Stimulated activated CD4-positive, alpha-beta T cell treated with anti-CD3 and anti-CD28 coated beads, Interleukin-1b, Interleukin-23, amount 100 ng/mL, for 4 hours (primary cell): ENCODE measurements at places on chromosomes 6 and 20.

DNA sequence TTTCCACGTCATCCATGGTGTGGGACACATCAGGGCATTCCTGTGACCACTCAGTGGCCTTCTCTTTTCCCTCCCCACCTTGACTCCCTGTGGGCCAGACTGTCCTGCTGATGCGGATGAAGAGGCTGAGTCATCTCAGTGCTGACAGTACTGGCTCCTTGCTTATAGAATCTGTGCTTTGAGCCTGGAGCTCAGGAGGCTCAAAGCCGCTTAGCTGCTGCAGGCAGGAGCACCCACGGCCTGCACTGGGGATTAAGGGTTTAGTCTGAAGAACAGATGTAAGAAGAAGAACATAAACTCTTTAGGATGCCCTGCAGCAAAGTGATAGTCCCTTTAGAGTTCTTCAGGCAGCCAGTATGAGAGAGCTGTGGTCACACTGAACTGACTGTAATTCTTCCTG lies 642.0 kb upstream of the CHD6 start:
- no peak for DNase-seq

GRCh38 chr6:159121486-159121885 lies 47.7 kb upstream of the FNDC1 start:
- DNase-seq, result no peak

DNA sequence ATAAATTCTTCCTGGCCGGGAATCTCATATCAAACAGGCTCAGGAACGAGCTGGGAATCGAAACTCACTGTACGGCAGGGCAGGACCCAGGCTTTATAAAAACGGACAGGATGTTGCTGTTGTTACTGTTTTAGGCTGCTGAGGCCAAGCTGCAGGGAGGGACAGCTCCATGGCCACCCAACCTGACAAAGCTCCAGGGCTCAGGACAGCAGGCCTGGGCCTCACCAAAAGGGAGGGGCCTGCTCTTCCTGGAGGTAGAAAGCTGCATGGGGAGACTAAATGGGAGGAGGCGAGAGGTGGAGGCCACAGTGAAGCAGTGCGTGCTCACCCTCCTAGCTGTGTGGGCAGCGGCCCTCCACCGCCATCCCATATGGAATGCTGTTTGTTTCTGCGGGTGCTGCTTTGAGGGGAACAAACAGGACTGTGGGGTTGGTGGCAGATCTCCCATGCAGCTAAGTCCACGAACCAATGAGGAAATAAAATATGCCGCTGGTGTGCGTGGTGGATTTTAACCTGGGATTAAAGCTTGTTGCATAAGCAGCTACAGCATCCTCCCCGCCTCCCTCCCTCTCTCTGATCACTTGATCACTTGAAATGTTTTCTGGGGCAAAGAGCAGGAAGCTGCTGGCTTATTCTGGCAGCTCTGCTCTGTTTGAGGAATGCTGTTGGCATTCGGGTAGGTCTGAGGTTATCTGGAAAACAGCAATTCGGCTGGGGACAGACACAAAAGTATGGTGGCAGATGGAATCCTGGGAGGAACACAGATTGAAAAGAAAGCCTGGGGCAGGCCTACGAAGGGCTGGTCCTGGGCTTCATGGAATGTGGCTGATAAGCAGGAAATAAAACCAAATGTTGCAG lies 2.4 kb upstream of the ZMYND8 start:
- no peak for DNase-seq

DNA sequence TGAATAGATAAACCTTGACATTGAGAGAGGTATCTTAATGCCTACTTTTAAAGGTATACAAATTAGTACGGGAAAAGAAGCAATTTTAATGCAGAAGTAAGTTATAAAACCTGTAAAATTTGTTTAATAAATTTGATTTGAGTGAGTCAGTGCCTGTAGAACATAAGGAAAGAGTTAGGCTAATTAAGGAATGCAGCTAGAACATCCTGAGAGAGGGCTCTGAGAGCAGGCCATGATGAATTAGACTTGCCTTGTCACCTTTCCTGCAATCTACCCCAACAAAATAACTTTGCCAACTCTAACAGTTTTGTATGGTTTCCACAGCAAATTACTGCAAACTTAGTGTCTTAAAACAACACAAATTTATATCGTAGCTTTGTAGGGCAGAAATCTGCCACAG lies 700.8 kb downstream of the RFPL4B start:
- DNase-seq, result no peak

GRCh38 chr20:47663354-47664067 lies 121.8 kb downstream of the SULF2 start:
- peak; percentile 59 for DNase-seq

DNA sequence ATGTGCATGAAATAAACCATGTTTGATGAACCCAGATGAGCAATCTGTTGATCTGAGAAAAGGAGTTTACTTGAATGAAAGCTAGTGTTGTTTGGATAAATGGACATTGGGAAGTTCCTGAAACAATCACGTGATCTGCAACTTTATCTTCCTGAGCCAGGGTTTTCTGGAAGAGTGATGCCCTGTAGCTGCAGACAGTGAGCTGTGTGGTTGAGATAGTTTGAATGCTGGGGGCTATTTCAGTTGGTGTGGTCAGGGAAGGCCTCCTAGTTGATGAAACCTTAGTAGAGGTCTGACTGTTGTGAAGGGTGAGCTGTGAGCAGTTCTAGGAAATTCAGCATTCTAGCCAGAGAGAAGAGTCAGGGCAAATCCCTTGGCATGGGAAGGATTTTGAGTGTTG lies 643.7 kb downstream of the UTRN start:
- no peak for DNase-seq

- DNase-seq, result peak; percentile 60
These were observed 7.3 kb downstream of the DNTTIP1 start for GRCh38 chr20:45798935-45799642.

- no peak for DNase-seq
These were observed 36.8 kb downstream of the NCR2 start for GRCh38 chr6:41371992-41372831.

DNA sequence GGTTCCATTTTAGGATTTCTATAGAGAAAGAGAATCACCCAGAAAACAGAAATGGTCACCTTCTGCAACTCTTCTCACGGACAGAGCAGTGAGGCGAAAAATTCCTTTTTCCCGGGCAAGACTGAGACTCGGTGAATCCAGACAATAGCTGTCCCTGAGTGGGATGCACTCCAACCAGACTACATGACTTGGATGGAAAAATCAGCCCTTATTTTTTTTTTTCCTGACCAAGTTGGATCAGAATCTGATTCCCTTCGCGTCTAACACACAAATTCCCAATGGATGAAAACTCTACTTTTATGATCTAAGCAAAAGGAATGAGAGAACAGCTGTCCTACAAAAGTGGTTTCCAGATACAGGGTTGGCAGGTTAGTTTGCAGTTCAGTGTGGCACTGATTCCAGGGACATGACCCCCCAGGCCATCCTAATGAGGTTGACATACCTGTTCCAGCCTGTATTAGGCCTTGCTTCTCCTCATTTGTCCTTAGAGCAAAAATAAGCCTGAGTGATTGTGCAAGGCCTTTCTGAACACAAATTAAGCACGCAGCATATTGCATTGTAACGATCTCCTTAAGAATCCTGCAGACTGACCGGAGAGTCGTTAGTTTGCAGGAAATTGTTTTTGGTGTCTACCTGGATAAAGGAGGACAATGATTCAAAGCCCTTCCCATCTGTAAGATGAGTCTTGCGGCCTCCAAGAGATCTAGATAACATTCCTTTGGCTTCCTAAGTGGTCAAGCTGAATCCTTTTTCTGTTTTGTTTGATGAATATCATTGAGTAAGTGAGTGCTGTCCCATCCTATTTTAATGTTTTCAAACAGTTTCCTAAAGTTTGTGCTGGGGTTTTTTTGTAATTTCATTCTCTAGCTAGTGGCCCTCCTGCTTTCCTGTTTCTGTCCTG lies 1.5 kb upstream of the NEDD9 start:
- no peak for DNase-seq

- no peak for DNase-seq
These were observed 231.5 kb upstream of the BTBD3 start for GRCh38 chr20:11686195-11686594.

- DNase-seq, result no peak
These were observed 13.8 kb downstream of the SPTLC3 start for GRCh38 chr20:13022401-13023155.

GRCh38 chr20:63941282-63942081 lies 14.7 kb downstream of the UCKL1 start:
- DNase-seq, result peak; percentile 29

- no peak for DNase-seq
These were observed 40.6 kb upstream of the NHSL1 start for GRCh38 chr6:138539876-138540275.

DNA sequence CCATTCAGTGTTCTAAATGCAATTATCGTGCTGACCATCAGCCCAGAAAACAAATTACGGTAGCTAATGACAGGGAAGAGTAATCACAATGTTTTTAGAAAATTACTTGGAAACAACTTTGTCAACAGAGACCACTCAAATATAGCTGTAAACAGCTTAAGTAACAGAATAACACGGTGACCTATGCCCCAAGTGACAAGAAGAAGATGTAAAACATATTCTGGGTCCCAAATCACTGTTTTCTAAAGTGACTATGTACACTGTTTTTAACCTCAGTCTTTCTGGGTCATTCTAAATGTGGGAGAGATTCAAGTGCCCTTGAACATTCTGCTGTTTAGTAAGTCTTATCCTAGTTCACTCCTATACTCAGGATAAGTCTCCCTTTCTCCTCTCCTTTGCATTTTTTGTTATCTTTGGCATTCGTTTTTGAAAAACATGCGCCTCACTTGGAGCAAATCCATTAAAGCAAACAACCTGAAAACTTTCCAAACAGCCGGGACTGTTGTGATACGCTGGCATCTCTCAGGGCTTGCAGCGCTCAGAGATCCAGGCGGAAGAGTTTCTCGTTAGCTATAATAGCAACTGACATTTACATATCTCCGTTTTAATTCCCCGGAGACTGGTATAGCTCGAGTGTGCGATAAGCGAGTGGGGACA lies 114.5 kb upstream of the SOX4 start:
- no peak for DNase-seq

DNA sequence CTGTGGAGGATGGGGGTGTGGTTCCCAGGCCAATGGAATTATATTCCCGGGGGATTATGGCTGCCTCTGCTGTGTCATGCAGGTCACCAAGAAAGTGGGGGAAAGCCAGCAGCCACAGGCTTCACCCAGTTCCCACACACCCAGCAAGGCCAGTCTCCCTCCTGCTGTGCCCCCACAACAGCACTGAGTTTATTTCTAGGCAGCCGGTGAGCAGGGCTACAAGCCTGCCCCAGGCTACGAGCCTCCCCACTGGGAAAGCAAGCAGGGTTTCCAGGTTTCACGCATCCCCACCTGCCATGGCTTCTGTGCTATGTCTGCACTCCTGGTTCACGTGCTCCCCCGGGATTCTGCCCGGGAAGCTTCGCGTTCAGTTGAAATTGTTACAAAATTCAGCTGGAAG lies 72.6 kb downstream of the ERMARD start:
- DNase-seq, result no peak

- DNase-seq, result no peak
These were observed 32.1 kb downstream of the MYT1 start for GRCh38 chr20:64196309-64196708.

GRCh38 chr6:11282245-11282644 lies 49.8 kb upstream of the NEDD9 start:
- DNase-seq, result no peak

GRCh38 chr6:167697316-167697715 lies 129.4 kb upstream of the AFDN start:
- no peak for DNase-seq

GRCh38 chr6:17612048-17612447 lies 11.9 kb downstream of the FAM8A1 start:
- no peak for DNase-seq
